Smooth muscle cell of the umbilical artery (primary cell): ENCODE measurements at places on chromosomes 1 and 21. TPM values are rescaled to one million over a fixed set of nuclear protein-coding genes. Genes with fewer than 3 reads are reported as not detected.

Gene TCHHL1
- not detected in 2 replicates for total RNA-seq

Gene C1orf141
- not detected in 2 replicates for total RNA-seq

Gene NHLH1
- not detected in 2 replicates for total RNA-seq

Gene CCDC30
- 0.69 and 0.89 TPM in 2 replicates for total RNA-seq

Gene FNDC10
- 2.1 and 2.6 TPM in 2 replicates for total RNA-seq

Gene RAB3B
- total RNA-seq: 5.3 and 31.8 TPM in 2 replicates
